H9 (cell line): ENCODE measurements at places on chromosomes 12 and 14.

DNA sequence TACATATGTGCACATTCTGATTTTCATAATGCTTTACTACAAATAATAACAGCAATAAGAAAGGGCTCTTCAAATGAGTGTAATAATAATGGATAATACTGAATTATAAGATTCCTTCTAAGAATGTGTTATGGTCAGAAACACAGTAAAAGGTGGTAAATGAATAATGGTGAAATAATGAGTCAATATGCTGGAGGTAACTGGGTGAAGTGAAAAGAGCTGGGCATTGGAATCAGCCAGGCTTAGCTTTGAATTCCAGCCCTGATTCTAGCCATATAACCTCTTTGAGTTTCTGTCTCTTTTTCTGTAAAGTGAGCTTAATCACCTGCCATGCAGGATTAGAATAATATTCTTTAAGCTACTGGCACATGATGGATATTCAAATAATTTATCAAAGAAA, 39.1 kb downstream of the PLEKHA5 start:
- DNase-seq, result no peak

DNA sequence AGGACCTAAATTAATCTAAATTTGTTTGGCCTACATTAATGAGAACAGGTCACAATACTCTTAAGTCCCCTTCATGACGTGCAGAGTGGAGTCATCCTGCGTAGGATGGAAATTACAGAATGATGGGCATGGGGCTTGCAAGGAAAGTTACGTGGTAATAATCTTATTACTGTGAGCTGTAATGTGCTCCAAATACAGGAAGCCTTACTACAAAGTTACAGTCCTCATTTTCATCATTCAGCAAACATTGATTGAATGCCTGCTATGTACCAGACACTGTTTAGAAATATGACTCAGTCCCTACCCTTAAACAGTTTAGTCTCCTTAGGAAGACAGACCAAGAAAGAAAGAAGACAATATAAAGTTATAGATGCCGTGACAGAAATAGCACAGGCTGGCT, 9.4 kb downstream of the HIGD1C start:
- DNase-seq, result no peak

DNA sequence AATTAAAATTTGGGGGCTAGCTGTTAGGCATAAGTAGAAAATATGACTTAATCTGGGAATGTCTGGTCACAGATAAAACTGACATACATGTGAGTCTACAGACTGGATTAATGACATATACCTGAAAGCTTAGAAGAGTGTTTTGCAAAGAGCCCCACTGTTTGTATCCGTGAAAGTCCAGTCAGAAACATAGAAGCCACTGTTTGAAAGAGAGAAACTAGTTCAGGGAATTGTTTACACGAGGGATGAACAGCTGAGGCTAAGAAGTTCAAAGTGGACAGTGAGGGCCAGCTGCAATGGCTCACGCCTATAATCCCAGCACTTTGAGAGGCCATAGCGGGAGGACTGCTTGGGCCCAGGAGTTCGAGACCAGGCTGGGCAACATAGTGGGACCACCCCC, 36.2 kb upstream of the SGPP1 start:
- DNase-seq, result no peak

DNA sequence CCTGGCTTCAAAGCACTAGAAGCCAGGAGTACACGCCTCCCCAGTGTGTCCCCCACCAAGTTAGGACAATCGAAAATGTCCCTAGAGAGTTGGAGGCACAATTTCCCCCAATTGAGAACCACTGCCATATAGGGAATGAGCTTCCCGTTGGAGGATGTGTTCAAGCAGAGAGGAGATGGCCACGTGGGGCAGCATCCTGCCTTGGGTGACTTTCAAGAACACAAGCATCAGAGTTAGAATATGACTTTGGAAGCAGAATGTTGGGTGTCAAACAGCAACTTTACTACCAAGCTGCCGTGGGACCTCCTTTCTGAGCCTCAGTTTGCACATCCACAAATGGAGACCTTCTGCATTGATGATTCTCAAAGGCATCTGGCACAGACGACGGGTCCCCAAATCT, 56.5 kb downstream of the RFLNA start:
- DNase-seq, result no peak

- DNase-seq, result no peak
Observed at GRCh38 chr12:123892180-123892559, 80.5 kb downstream of the CCDC92 start.

- no peak for DNase-seq
Observed at GRCh38 chr12:26878661-26879119, 45.7 kb upstream of the ITPR2 start.

GRCh38 chr12:116337312-116337711, 59.8 kb upstream of the MED13L start:
- no peak for DNase-seq

GRCh38 chr12:57621497-57622292, 10.5 kb downstream of the ARHGEF25 start:
- DNase-seq, result peak; percentile 76
